Brain pericyte (primary cell): ENCODE measurements at places on chromosomes 12 and 14.

GRCh38 chr12:58882826-58883225 lies 37.5 kb downstream of the LRIG3 start:
- DNase-seq: no peak

GRCh38 chr14:38107216-38107631 lies 100.5 kb upstream of the SSTR1 start:
- no peak for DNase-seq

- DNase-seq: no peak
These were observed 18.9 kb upstream of the FIGNL2 start for GRCh38 chr12:51867371-51867770.

DNA sequence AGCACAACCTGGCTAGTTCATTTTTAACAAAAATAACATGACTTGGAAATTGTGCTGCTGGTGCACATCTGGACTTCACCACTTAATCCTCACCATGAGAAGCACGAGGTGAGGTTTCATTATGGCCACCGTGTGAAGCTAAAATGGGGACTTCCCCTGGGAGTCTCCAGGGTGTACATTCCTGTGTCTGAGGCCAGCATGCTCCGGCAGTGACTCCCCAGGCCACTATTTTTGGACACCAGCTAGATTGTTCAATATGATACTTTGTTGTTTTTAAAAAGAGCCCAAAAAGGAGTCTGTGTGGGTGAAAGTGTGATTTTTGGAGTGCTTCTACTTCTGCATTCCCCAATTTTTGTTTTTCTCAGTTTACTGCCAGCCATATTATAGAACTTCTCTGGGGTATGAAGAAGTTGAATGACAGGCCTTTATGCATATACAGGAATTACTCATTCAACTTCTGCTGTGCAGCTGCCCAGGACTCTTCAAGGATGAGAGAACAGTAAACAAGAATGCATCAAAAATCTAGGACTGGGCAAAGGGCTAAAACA lies 16.9 kb upstream of the AICDA start:
- DNase-seq: no peak

DNA sequence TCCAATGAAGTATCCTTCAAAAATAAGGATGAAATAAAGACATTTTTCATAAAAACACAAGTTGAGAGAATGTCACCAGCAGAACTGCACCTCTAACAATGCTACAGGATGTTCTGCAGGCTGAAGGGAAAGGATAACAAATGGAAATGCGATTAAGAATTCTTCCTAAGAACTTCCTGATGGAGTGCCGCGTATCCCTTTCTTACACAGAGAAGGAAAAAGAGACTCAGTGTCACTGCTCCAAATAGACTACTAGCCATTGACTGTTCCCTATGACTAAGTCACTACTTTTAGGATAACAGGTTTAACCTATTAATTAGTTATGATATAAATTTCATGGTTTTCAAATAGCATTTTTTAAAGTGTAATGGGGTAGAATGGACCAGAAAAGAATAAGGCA lies 3.2 kb downstream of the ANO2 start:
- DNase-seq: no peak

- DNase-seq: no peak
These were observed 230.0 kb downstream of the ANO2 start for GRCh38 chr12:5715021-5715420.

DNA sequence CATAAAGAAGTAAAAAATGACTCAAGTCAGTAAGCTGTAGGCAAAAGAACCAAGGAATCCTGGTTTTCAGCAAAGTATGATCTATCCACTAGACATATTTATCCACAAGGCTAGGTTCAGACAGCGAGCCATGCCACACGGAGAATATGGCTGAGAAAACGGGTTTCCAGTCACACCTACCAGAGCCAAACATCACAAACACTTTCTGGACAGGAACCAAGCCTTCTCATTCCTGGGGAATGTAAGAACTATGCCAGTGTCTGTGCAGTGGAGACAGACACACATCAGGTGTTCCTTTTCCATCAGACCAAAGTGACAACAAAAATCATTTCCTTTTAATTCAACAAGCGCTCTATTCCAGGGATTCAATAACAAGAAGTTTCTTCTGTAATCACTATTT lies 41.1 kb downstream of the AREL1 start:
- DNase-seq: no peak

DNA sequence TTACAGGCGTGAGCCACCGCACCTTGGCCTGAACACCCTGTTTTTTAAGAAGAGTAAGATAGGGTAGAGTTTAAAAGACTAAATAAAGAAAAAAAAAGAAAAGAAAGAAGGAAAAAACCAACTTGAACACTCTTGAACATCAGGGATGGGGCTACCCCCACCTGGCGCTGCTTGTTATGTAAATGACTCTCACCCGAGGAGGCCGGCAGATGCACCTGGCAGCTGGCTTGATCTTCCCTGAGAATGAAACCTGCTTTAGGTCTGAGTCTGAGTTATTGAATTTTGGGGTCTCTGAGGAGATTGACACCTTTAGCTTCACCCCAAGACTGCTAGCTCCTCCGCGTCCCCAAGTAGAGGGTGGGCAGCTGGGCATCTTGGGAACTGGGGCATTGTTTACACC lies 15.5 kb upstream of the MEG3 start:
- DNase-seq: no peak

DNA sequence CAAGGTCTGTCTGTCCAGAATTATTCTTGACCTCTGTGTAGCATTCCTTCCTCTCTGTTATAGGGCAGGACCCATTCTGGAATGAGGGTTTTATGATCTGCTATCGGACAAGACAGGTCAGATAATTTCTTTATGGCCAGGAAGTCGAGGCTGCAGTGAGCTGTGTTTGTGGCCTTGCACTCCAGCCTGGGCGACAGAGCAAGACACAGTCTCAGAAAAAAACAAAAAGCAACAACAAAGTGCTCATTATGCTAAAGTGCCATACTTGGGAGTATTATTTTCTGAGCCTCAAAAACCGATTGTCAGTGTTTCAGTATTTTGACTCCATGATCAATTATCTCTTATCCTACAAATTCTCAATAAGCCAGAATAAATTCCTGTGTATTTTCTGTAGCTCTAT lies 4.1 kb downstream of the CIPC start:
- no peak for DNase-seq

- DNase-seq: no peak
These were observed 1.4 kb downstream of the SLC25A29 start for GRCh38 chr14:100304825-100305323.

GRCh38 chr12:51521554-51522276 lies 69.3 kb upstream of the SCN8A start:
- no peak for DNase-seq

GRCh38 chr14:69880893-69881292 lies 1.7 kb downstream of the SMOC1 start:
- DNase-seq: no peak
